ENCODE measurements at places on chromosomes 12 and 14. TPM values are rescaled to one million over a fixed set of nuclear protein-coding genes. Genes with fewer than 3 reads are reported as not detected.

DNA sequence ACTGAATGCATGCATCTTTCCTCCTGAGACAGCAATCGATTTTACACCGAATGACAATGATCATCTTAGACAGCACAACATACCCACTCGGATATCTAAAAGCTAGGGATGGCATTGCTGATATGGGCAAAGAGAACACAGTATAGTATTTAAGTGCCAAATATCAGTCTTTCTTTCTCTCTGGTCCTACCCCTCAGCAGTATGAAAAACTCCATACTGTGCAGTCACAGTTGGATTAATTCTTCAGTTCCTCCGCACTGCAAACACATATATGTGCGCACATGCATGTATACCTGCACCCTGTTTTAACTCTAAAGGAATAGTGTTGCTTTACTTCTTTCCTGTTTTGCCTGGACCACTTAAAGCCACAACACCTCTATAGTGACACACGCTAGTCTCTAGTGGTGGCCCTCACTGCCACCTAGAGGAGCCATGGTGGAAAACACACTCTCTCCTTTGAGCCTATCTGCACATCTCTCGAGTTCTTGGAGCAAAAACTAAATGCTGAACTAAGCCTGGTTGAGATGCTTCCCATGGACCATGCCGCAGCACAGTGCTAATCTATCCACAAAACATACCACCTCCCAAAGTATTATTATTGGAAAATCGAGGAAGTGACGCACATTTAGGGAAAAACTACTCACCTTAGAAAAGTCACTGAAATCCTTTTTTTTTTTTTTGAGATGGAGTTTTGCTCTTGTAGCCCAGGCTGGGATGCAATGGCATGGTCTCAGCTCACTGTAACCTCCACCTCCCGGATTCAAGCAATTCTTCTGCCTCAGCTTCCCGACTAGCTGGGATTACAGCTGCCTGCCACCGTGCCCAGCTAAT lies 11.9 kb downstream of the TMEM52B start:
- peaks cover 13% of the 10 kb centered on the region for H3K4me1 ChIP-seq
- no peak overlapping the region for H3K4me3 ChIP-seq
- no peaks in the 10 kb centered on the region for H3K36me3 ChIP-seq
- no peak overlapping the region for H3K27ac ChIP-seq
- peak; percentile 34 for DNase-seq

DNA sequence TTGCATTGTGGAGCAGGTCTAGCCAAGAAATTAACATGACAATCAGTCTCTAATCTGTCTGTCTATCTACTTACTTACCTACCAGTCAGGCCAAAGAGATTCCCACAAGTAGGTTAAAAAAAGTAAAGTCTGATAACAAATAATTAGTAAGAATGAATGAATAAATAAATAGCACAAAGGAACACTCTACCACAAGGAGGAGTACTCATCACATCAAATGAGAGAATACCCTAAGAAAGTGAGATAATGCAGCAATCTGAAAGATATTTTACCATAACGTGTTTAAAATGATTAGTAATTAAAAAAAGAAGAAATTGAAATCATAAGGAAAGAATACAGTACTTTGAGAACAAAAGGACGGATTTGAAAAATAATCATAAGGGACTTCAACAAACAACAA lies 187.2 kb downstream of the SYNE2 start:
- no peaks in the 10 kb centered on the region for H3K27me3 ChIP-seq
- peaks cover 2% of the 10 kb centered on the region for H3K4me1 ChIP-seq
- DNase-seq = no peak
- no peak overlapping the region for H3K4me3 ChIP-seq
- H3K36me3 ChIP-seq = peaks cover 21% of the 10 kb centered on the region

DNA sequence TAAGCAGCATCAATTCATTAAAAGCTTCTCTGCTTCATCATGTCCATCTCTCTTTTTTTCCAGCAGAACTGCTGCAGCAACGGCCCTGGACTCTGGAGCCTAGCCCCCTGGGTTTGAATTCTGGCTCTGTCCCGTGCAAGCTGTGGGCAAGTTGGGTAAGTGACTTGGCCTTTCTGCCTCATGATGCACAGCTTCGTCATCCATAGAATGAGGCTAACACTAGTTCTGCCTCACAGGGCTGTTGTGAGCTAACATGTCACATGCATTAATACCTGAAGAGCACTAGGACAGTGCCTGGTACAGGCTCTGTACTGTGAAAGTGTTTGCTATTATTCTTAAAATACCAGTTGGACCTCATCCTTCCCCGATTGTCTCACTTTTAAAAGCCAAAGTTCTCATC lies 4.2 kb downstream of the KRT82 start:
- H3K4me3 ChIP-seq = no peak overlapping the region
- no peak overlapping the region for H3K27ac ChIP-seq
- peaks cover 71% of the 10 kb centered on the region for H3K27me3 ChIP-seq
- no peak for DNase-seq
- H3K4me1 ChIP-seq = no peaks in the 10 kb centered on the region
- no peaks in the 10 kb centered on the region for H3K36me3 ChIP-seq

- H3K36me3 ChIP-seq = peaks cover 85% of the 10 kb centered on the region
- DNase-seq = no peak
- peaks cover 17% of the 10 kb centered on the region for H3K27me3 ChIP-seq
- H3K4me1 ChIP-seq = peaks cover 53% of the 10 kb centered on the region
These were observed 14.3 kb downstream of the FAM181A start for GRCh38 chr14:93941293-93941910.

DNA sequence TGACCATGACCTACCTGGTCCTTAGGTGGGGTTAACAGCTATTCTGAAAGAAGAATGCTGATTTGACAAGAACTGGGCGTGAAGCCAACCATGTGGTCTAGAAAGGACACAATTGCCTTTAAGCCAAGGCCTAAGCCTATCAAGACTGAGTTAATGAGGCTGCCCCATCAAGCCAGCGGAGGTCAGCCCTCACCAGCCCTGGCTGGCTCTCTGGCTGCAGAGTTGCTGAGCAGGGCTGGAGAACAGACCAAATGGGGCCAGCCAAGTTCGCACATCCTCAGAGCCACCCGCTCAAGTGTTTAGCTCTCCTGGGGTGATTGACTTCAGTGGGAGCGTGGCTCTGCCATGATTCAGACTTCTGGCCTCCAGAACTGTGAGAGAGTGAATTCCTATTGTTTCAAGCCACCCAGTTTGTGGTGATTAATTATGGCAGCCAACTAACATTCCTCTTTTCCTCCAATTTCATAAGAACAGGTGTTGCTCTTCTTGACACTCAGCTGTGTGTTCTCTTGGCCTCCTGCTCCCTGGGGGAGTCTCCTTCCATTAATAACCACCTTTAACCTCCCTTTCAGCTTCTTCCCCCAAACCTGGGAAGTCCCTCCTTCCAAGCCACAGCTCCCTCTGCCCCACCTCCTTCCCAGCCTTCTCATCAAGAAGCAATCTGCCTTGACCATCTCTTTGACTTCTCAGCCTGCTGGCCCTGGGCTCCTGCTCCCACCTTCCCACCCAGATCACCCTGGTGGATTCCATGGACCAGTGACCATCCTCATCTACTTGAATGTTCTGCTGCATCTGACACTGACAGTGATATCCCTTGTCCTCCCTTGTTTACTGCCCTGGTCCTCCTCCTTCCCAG lies 5.3 kb upstream of the SERPINA5 start:
- no peak overlapping the region for H3K27ac ChIP-seq
- H3K36me3 ChIP-seq = no peaks in the 10 kb centered on the region
- no peak for DNase-seq
- H3K27me3 ChIP-seq = peaks cover 6% of the 10 kb centered on the region
- H3K4me3 ChIP-seq = no peak overlapping the region
- H3K4me1 ChIP-seq = peaks cover 4% of the 10 kb centered on the region

DNA sequence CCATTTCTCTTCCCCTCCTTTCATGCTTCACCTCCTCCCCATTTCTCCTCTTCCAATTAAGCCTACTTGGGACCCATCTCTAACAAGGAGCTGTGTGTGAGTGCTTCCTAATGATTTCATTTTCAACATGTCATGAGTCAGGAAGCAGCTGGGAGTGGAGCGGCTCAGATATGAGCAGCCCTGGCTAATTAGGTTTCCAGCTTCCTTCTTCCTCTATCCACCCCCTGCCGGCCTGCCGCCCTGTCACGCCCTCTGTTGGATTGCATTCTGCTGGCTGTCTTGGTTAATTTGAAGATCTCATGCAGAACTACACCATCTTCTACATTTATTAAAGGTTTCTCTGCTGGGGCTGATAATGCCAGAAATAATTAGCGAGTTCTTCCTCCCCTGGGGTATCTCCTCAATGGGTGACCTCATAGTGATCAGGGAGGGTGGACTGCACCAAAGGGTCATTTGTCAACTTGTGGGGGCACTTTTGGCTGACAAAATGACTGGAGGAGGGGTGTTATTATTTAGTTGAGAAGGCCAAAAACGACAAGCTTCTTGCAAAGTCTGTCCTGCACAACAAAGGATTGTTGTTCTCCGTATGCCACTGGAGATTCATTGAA lies 300.9 kb upstream of the SRRM4 start:
- no peaks in the 10 kb centered on the region for H3K36me3 ChIP-seq
- H3K27ac ChIP-seq = no peak overlapping the region
- DNase-seq = peak; percentile 37
- no peaks in the 10 kb centered on the region for H3K4me1 ChIP-seq

ACOT6 gene
- total RNA-seq = not detected

DNA sequence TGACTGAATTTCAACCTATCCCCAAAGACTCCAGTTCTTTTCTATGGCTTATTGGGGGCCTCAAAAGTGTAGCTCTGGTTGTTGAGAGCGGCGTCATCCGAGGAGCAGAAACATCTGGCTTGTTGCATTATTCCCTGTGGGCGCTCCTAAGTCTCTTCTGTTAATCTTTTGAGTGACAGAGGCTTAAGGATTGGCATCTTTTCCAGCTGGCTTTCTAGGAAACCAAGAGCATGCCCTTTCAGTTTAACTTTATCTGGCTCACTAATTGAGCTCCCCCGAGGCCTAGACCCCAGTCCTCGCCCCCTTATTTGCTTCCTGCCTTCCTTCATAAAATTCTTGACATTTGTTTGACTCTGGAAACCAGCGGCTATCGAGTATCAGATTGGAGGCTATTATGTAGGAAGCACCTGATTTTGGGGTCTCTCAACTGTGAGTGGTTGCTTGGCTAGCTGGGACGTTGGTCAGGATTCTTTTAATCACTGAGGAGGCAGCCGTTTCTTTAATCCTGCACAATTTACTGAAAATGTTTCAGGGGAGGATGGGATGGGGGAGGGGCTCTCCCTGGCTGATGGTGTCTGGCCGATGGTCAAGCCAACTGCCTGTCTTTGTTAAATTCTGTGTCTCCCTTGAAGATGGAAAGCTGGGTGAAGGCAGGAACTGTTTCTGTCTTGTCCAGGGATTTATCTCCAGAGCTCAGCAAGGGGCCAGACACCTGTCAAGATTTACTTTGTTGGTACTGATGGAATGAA lies 3.1 kb downstream of the SMOC1 start:
- no peak overlapping the region for H3K27ac ChIP-seq
- peaks cover 83% of the 10 kb centered on the region for H3K27me3 ChIP-seq
- H3K4me1 ChIP-seq = peaks cover 9% of the 10 kb centered on the region

GRCh38 chr14:24960816-24961215 lies 89.1 kb downstream of the STXBP6 start:
- no peaks in the 10 kb centered on the region for H3K27me3 ChIP-seq
- no peaks in the 10 kb centered on the region for H3K36me3 ChIP-seq
- peaks cover 73% of the 10 kb centered on the region for H3K4me1 ChIP-seq
- H3K27ac ChIP-seq = peak overlapping the region; percentile 77

GRCh38 chr12:89859508-89860220 lies 151.0 kb upstream of the ATP2B1 start:
- no peaks in the 10 kb centered on the region for H3K36me3 ChIP-seq
- peaks cover 13% of the 10 kb centered on the region for H3K4me1 ChIP-seq
- DNase-seq = no peak

DNA sequence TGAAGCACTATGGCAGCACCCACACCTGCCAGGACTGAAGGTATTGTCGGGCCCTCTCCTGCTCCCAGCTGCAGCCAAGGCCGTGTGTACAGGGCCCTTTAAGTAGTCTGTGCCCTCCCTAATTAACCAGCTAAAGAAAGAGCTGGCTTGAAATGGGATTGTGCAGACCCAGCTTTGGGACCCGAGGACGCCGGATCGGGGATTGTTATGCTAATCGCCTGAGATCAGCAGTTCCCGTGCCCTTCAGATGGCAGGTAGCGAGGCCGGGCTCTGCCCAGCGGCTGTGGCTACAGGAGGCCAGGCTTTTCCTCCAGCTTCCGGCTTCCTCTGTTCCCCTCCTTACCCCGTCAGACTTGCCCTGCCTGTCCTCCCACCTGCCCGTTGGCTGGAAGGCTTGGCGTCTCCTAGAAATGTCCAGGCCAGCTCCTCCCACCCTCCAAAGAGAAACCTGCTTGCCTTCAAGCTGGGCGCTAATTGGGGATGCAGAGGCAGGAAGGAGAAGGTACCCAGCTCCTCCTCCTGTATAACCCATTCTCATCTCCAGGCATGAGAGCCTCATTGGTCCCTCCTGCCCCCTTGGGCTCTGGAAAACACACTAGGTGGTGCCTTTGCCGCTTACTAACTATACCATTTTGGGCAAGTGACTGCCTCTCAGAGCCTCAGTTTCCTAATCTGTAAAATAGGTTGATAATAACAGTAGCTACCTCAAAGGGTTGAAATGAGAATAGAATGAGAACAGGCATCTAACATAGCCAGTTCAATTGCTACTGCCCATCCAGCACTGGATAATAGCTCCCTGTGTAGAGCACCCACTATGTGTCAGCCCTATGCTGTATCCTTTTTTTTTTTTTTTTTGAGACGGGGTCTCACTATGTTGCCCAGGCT lies 25.8 kb upstream of the MSI1 start:
- no peaks in the 10 kb centered on the region for H3K36me3 ChIP-seq
- peaks cover 56% of the 10 kb centered on the region for H3K27me3 ChIP-seq
- no peak for DNase-seq
- H3K4me3 ChIP-seq = no peak overlapping the region
- no peak overlapping the region for H3K27ac ChIP-seq

- no peaks in the 10 kb centered on the region for H3K4me1 ChIP-seq
- no peaks in the 10 kb centered on the region for H3K36me3 ChIP-seq
- no peak overlapping the region for H3K4me3 ChIP-seq
- no peak overlapping the region for H3K27ac ChIP-seq
- DNase-seq = no peak
These were observed 66.5 kb upstream of the CAND1 start for GRCh38 chr12:67202678-67203012.

GRCh38 chr12:62916632-62917425 lies 18.1 kb downstream of the PPM1H start:
- H3K27ac ChIP-seq = no peak overlapping the region
- no peaks in the 10 kb centered on the region for H3K36me3 ChIP-seq
- DNase-seq = no peak
- peaks cover 59% of the 10 kb centered on the region for H3K4me1 ChIP-seq
- no peaks in the 10 kb centered on the region for H3K27me3 ChIP-seq

DNA sequence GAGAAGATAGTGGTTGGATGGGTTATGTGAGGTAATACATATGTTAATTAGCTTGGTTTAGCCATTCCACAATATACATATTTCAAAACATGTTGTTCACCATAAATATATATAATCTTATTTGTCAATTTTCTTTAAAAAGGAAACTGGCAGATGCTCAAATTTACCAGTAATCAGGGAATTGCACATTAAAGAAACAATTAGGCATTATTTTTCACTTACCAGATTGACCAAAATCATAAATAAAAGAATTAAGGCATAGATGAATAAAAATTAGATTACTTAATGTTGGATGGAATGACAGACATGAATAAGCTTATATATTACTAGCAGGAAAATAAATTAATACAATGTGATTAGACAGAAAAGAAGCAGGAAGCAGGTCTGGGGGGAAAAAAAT lies 147.2 kb downstream of the PLEKHA5 start:
- H3K4me3 ChIP-seq = no peak overlapping the region
- H3K4me1 ChIP-seq = peaks cover 38% of the 10 kb centered on the region
- no peak for DNase-seq
- H3K36me3 ChIP-seq = peaks cover 33% of the 10 kb centered on the region

EXOC3L4 gene
- 0.66 TPM for total RNA-seq

- H3K27me3 ChIP-seq = no peaks in the 10 kb centered on the region
- no peak for DNase-seq
- no peak overlapping the region for H3K4me3 ChIP-seq
- H3K36me3 ChIP-seq = no peaks in the 10 kb centered on the region
These were observed 37.0 kb upstream of the TMEM263 start for GRCh38 chr12:106918746-106919145.
